ENCODE measurements at places on chromosomes 6 and 20. TPM values are rescaled to one million over a fixed set of nuclear protein-coding genes. Genes with fewer than 3 reads are reported as not detected.

GRCh38 chr20:11329271-11329670 is 588.4 kb upstream of the BTBD3 start:
- no peaks in the 10 kb centered on the region for H3K36me3 ChIP-seq
- H3K4me1 ChIP-seq = no peaks in the 10 kb centered on the region
- H3K27me3 ChIP-seq = no peaks in the 10 kb centered on the region
- no peak overlapping the region for H3K4me3 ChIP-seq

GRCh38 chr6:134446218-134446848 is 128.4 kb upstream of the SGK1 start:
- no peak overlapping the region for H3K27ac ChIP-seq
- peak; percentile 26 for DNase-seq
- H3K4me3 ChIP-seq = no peak overlapping the region

DNA sequence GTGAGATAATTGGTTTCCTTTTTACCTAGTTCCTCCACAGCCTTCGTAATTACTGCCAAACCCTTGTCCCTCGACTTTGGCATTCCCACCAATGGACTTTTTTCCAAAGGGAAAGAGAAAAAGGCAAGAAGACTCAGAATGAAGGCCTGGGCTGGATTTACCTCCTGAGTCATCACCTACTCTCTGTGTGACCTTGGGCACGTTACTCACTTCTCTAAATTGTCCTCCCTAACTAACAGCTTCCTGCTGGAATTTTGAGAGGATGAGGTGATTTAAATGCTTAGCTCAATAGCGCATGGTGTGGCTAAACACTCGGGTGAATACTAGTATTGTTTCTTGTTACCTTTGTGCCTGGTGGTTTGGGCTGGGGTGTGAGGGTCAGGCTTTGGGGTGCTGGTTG is 146.6 kb downstream of the DHX35 start:
- H3K27ac ChIP-seq = no peak overlapping the region
- no peak overlapping the region for H3K4me3 ChIP-seq
- no peaks in the 10 kb centered on the region for H3K36me3 ChIP-seq
- peaks cover 58% of the 10 kb centered on the region for H3K27me3 ChIP-seq
- H3K4me1 ChIP-seq = no peaks in the 10 kb centered on the region

Gene WFDC2
- total RNA-seq = not detected

Gene TNNC2
- total RNA-seq = not detected

Gene HLA-DRA
- total RNA-seq = not detected

All from A673 (cell line).